ENCODE measurements at places on chromosomes 7 and 10.

- no peak overlapping the region for H3K27ac ChIP-seq
- no peaks in the 10 kb centered on the region for H3K27me3 ChIP-seq
- no peaks in the 10 kb centered on the region for H3K4me1 ChIP-seq
- H3K4me3 ChIP-seq, result no peak overlapping the region
- no peak for DNase-seq
Observed at GRCh38 chr7:137875746-137876145, 29.0 kb upstream of the DGKI start.

- H3K4me1 ChIP-seq, result peaks cover 37% of the 10 kb centered on the region
- no peak for DNase-seq
- no peaks in the 10 kb centered on the region for H3K36me3 ChIP-seq
- no peak overlapping the region for H3K27ac ChIP-seq
- H3K4me3 ChIP-seq, result no peak overlapping the region
- H3K27me3 ChIP-seq, result no peaks in the 10 kb centered on the region
Observed at GRCh38 chr10:80452640-80453039, 1.5 kb upstream of the TSPAN14 start.

GRCh38 chr7:82339958-82340357, 103.6 kb downstream of the CACNA2D1 start:
- H3K4me1 ChIP-seq, result no peaks in the 10 kb centered on the region
- H3K4me3 ChIP-seq, result no peak overlapping the region
- H3K27ac ChIP-seq, result no peak overlapping the region
- DNase-seq, result no peak
- H3K36me3 ChIP-seq, result no peaks in the 10 kb centered on the region
- H3K27me3 ChIP-seq, result no peaks in the 10 kb centered on the region

DNA sequence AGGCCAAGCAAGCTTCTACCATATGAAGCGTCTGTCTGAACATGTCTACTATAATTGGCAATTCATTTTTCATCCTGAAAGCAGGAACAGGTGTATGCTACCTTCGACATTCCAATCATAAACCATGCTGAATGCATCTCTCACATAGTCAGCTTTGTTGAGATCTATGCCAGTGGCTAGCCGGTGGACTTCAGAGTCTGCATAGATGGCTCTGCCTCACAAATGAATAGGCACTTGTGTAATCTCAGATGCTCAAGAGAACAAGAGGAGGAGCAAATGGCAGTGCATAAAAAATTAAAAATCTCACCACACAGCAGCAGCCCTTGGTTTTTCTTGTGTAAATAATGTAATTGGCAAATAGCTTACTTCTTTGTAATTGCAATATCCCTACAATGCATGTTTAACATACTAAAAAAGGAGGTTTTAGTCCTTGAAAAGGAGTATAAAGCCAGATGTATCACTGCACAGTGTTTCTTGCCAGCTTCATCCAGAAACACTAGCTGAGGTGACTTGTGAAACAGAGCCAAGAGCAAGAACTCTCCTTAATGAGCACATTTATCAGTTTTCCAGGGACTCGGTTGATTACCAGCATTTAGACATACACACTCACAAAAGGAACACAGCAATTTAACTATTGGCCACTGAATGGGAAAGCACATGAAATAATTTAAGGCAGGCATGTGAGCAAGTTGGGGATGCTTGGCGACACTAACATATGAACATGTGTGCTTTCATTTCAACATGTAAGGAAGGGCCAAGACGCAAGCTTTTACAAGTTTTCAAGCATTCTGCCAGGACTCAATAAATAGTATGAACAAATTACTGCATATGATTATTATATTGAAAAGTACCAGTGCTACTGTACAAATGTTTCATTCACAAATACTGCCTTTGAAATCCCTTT, 249.9 kb upstream of the PLXNA4 start:
- H3K27me3 ChIP-seq, result no peaks in the 10 kb centered on the region
- H3K27ac ChIP-seq, result no peak overlapping the region
- H3K4me1 ChIP-seq, result no peaks in the 10 kb centered on the region
- no peak overlapping the region for H3K4me3 ChIP-seq
- DNase-seq, result no peak

DNA sequence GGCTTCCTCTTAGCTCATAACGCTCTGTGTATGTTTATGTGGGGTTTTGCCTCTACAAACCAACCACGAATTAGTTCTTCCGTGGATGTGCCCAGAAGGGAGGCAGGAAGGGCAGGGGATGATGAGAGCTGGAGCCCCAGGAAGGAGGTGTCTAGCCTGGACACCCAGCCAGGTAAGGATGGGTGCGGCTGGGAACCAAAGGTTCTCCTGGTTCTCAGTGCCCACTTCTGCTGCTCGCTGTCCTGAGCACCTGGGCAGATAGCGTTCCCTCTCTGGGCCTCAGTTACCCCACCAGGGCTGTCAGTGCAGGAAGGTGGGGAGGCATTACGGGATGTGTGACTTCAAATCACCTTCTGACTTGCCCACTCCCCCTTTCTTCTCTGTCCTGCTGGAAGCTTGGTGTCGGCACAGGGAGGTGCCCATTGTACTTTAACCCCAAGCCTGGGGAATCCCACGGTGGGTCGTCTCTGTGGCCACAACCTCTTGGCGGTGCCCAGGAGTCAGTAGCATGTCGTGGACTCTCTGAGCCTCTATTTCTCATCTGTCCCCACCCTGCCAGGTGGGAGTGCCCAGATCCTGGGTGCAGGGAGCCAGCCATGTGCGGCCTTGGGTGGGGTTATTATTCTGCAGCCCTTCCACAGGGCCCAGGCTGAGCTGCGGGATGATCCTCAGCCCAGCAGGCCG, 18.7 kb upstream of the PCBD1 start:
- H3K27me3 ChIP-seq, result no peaks in the 10 kb centered on the region
- DNase-seq, result peak; percentile 52
- H3K4me3 ChIP-seq, result no peak overlapping the region
- H3K4me1 ChIP-seq, result peaks cover 7% of the 10 kb centered on the region
- no peak overlapping the region for H3K27ac ChIP-seq
- no peaks in the 10 kb centered on the region for H3K36me3 ChIP-seq

- peaks cover 6% of the 10 kb centered on the region for H3K27me3 ChIP-seq
- H3K4me1 ChIP-seq, result no peaks in the 10 kb centered on the region
- no peak for DNase-seq
- H3K4me3 ChIP-seq, result no peak overlapping the region
Observed at GRCh38 chr7:98034081-98035035, 44.4 kb upstream of the OCM2 start.

- no peaks in the 10 kb centered on the region for H3K36me3 ChIP-seq
- peaks cover 14% of the 10 kb centered on the region for H3K4me1 ChIP-seq
- H3K4me3 ChIP-seq, result no peak overlapping the region
- peak; percentile 86 for DNase-seq
Observed at GRCh38 chr7:25025218-25025671, 45.3 kb upstream of the OSBPL3 start.

GRCh38 chr10:44723082-44723481, 188.1 kb upstream of the TMEM72 start:
- no peak overlapping the region for H3K4me3 ChIP-seq
- no peak for DNase-seq
- no peaks in the 10 kb centered on the region for H3K36me3 ChIP-seq
- no peaks in the 10 kb centered on the region for H3K4me1 ChIP-seq
- no peaks in the 10 kb centered on the region for H3K27me3 ChIP-seq

DNA sequence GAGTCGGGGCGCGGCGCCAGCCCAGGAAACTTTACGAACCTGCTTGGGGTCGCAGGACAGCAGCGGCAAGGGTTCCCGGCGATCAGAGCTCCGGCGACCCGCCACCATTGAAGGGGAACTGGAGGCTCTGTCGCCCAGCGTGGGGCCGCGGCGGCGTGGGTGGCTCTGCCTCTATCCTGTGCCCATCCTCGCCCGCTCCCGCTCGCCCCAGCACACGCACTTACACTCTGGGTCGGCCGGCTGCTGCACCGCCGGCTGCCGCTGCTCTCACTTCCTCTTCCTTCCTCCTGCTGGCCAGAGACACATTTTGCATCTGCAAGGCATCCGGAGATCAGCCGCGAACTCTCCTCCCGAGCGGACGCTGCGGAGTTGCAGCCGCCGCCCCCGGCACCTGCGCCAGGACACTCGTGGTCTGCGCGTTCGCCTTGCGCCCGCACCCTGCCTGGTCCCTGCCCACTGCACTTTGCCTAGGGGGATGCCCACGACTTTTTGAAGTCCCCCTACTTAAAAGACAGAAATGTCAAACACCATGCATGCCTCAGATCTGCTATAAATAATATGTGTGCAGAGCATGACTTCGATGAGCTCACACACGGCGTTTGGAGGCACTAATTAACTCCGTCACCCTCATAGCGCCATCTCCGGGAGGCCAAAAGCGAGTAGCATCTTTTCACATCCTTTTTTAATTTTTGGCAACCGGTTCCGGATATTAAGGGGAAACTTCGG, at the start of gene ELMO1:
ELMO1 (minus strand) TSS at position 229 of the 726 bp plus-strand sequence. CDS start 106,174 bp downstream, outside the sequence.
- no peaks in the 10 kb centered on the region for H3K36me3 ChIP-seq
- H3K27ac ChIP-seq, result peak within 1 kb of the TSS; percentile 32
- peaks cover 4% of the 10 kb centered on the region for H3K4me1 ChIP-seq

GRCh38 chr7:3544202-3544601, 243.2 kb downstream of the SDK1 start:
- no peaks in the 10 kb centered on the region for H3K4me1 ChIP-seq
- H3K27me3 ChIP-seq, result no peaks in the 10 kb centered on the region
- no peak for DNase-seq
- H3K36me3 ChIP-seq, result no peaks in the 10 kb centered on the region
- H3K4me3 ChIP-seq, result no peak overlapping the region

DNA sequence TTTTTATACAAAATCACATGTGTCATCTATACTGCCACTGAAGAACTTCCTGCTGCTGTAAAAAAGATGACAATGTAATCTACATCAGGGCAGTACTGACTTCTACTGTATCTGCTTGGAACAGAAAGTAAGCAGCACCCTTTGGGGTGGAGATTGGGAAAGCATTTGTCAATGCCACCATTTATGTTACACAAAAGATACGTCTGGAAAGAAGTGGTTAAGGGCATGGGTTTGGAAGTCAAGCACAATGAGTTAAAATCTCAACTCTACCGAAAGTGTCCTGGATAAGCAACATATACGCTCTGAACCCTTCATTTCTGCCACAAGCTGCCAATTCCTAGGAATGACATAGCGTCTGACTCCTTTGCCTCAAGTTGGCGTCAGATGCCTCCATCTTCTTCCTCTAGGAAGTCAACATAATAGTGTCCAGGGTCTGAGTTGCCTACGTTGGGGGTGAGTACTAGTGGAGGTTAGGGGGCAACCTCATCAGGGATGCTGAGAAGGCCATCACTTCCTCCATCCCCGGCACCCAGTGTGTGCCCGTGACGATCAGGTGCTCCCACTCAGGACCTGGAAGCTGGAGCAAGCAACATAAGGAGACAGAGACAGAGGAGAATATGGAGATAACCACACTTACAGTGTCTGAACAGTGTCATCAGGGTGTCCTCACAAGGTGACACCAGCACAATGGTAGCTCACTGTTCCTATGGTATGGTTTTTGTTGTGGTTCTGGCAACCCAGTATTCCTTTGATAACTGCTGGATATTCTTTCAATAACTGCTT, 58.3 kb downstream of the SGMS1 start:
- H3K36me3 ChIP-seq, result no peaks in the 10 kb centered on the region
- no peak for DNase-seq
- H3K4me3 ChIP-seq, result no peak overlapping the region
- no peak overlapping the region for H3K27ac ChIP-seq
- H3K27me3 ChIP-seq, result no peaks in the 10 kb centered on the region

DNA sequence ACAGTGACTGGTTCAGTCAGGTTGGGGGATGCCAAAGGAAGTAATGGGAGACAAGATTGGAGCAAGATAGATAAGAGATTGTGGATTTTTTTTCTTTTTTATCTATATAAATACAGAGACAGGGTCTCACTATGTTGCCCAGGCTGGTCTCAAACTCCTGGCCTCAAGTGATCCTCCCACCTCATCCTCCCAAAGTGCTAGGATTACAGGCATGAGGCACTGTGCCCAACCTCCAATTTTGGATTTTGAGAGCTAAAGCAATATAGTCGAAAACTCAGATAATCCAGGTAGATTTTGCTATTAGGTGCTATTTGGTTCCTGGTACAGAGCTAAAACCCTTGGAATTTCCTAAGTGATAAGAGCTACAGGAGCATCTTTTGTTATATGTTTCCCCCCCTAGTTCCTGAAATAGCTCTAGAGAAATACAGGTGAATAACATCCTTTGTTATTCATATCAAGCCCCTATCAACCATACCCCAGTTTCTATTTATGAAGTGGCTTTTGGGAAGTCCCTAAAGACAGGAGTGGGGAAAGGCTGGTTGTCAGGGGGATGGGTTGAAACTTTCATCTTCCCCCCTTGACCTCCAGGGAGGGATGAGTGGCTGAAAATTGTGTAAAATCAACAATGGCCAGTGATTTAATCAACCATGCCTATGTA, 151.2 kb downstream of the CFTR start:
- DNase-seq, result no peak
- H3K4me3 ChIP-seq, result no peak overlapping the region
- peaks cover 12% of the 10 kb centered on the region for H3K36me3 ChIP-seq
- no peaks in the 10 kb centered on the region for H3K27me3 ChIP-seq
- H3K27ac ChIP-seq, result no peak overlapping the region
- no peaks in the 10 kb centered on the region for H3K4me1 ChIP-seq

GRCh38 chr7:47893721-47894365, 54.4 kb downstream of the PKD1L1 start:
- H3K27me3 ChIP-seq, result peaks cover 2% of the 10 kb centered on the region
- H3K27ac ChIP-seq, result no peak overlapping the region
- H3K4me3 ChIP-seq, result no peak overlapping the region
- no peaks in the 10 kb centered on the region for H3K4me1 ChIP-seq
- no peak for DNase-seq
- H3K36me3 ChIP-seq, result no peaks in the 10 kb centered on the region

GRCh38 chr10:131212763-131213325, 98.7 kb downstream of the TCERG1L start:
- H3K27me3 ChIP-seq, result no peaks in the 10 kb centered on the region
- no peaks in the 10 kb centered on the region for H3K36me3 ChIP-seq

DNA sequence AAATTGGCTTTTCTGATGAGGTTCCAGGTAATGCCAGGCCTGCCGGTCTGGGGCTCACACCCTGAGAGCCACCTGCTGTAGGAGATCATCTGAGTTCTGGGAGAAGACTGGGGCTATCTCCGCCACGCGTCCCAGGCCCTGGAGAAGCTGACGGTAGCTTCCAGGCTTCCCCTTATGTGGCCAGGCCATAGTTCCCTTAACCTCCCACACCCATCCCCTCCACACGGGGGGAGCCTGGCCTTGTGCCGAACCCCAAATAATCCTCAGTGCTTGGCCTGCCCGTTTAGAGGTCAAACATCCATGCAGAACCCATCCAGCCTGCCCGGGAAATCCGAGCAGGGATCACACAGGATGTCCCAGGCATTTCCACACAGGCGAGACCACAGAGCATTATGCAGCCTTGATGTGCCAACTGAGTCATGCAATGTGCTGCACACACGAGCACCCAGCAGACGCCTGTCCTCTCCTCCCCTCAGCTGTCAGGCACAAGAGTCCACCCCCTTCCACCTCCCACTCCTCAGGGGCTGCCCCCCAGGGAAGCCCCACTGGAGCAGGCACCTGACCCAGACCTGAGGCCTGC, 176.2 kb downstream of the PRKAG2 start:
- no peak for DNase-seq
- no peaks in the 10 kb centered on the region for H3K36me3 ChIP-seq
- peaks cover 26% of the 10 kb centered on the region for H3K4me1 ChIP-seq
- H3K4me3 ChIP-seq, result no peak overlapping the region
- H3K27ac ChIP-seq, result no peak overlapping the region
- no peaks in the 10 kb centered on the region for H3K27me3 ChIP-seq

Measured in large intestine (tissue), 12 donors.